Right atrium auricular region (tissue), 2 donors: ENCODE measurements at places on chromosomes 5 and 9.
A peak's percentile ranks its signal among the peaks of the same experiment; 100 is the strongest.

DNA sequence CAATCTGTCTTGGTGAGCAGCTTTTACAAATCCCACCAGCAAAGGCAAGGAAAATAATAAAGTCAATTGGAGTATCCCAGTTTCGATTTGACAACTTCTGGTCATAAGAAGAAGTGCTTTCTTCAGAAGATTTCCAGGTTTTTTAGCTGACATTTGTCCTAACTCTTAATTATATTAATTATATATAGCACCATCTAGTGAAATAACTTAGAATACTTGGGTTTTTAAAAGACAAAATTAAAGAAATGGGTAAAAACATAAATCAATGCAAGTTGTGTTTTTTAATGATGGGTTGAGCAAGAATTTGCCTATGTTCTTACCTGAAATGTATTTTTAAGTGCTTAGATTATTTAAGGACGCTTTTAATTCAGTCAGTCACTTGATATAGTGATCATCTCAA is 421.8 kb downstream of the ACTL7B start:
- H3K4me1 ChIP-seq, result no peaks in the 10 kb centered on the region
- no peak overlapping the region for H3K4me3 ChIP-seq
- no peaks in the 10 kb centered on the region for H3K27me3 ChIP-seq
- no peaks in the 10 kb centered on the region for H3K36me3 ChIP-seq

GRCh38 chr5:51468196-51468595 is 84.9 kb downstream of the ISL1 start:
- H3K27ac ChIP-seq, result no peak overlapping the region
- H3K36me3 ChIP-seq, result no peaks in the 10 kb centered on the region
- DNase-seq, result no peak
- H3K4me3 ChIP-seq, result no peak overlapping the region
- H3K4me1 ChIP-seq, result no peaks in the 10 kb centered on the region

GRCh38 chr5:148805326-148806290 is 20.8 kb upstream of the ADRB2 start:
- no peak for DNase-seq
- peaks cover 37% of the 10 kb centered on the region for H3K4me1 ChIP-seq
- no peak overlapping the region for H3K4me3 ChIP-seq
- H3K36me3 ChIP-seq, result no peaks in the 10 kb centered on the region

DNA sequence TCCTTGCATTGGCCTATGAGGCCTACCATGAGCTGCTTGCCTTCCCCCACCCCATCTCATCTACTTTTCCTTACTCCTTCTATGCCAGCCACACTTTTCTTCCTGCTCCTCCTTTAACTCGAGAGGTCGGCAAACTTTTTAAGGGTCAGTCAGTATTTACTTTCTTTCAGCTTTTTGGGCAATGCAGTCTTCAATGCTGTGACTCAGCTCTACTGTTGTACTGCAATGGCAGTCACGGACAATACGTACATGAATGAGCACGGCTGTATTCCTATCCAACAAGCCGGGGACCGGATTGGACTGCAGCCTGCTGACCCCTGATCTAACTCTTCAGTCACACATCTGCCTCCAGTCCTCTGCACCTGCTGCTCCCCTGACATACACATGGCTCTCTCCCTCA is 602 bp upstream of the ACTL7A start:
- no peaks in the 10 kb centered on the region for H3K36me3 ChIP-seq
- no peak overlapping the region for H3K27ac ChIP-seq
- peaks cover 6% of the 10 kb centered on the region for H3K4me1 ChIP-seq

DNA sequence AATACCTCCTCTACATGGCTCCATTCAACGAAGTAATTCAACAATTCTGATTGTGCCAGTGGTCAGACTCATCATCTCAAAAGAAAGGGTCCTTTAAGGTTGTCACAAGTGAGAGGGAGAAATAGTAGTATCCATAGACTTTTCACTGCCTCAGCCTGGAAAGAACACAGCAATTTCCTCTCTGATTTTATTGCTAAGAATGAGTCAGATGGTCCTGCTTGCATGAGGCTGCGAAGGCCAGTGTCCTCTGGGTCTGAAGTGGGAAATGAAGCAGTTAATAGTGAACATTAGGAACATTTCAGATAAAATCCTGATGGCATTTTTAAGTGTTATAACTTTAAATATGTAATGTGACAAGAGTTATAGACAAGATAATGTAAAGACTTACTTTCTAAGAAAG is 979.0 kb downstream of the EFNA5 start:
- H3K27ac ChIP-seq, result no peak overlapping the region
- H3K4me1 ChIP-seq, result no peaks in the 10 kb centered on the region
- H3K36me3 ChIP-seq, result no peaks in the 10 kb centered on the region
- H3K27me3 ChIP-seq, result no peaks in the 10 kb centered on the region
- no peak overlapping the region for H3K4me3 ChIP-seq
- DNase-seq, result no peak

- H3K36me3 ChIP-seq, result no peaks in the 10 kb centered on the region
- H3K4me1 ChIP-seq, result no peaks in the 10 kb centered on the region
- DNase-seq, result no peak
- H3K4me3 ChIP-seq, result no peak overlapping the region
Observed at GRCh38 chr9:21443849-21444625, 3.8 kb downstream of the IFNA1 start.

DNA sequence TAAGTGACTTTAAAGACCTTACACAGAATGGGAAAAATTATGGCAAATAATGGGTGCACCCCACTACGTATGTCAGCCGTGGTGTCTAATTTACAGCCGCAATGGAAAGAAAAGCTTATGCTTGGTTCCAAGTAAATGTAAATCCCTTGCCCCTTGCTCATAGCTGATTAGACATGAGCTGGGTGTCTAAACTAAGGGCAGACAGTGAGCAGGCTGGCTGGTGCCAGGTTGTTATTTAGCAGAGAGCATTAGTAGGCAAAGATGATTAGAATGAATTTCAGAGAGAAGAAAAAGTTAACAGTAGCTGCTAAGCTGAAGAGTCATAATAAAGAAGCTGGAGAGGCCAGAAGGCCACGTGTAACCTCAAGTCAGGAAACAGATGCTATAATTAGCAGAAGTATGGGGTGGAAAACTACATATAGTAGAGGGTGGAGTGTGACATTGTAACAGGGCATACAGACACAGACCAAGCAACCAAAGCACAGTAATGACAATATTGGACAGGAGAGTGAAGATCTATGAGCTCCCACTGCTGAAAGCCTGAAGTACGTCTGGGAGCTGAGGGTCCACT is 257.7 kb downstream of the MCTP1 start:
- H3K27ac ChIP-seq, result no peak overlapping the region
- H3K36me3 ChIP-seq, result no peaks in the 10 kb centered on the region
- H3K27me3 ChIP-seq, result no peaks in the 10 kb centered on the region
- peaks cover 5% of the 10 kb centered on the region for H3K4me1 ChIP-seq
- DNase-seq, result no peak

- H3K27me3 ChIP-seq, result no peaks in the 10 kb centered on the region
- peak overlapping the region; percentile 77 for H3K4me3 ChIP-seq
- no peak for DNase-seq
- peak overlapping the region; percentile 96 for H3K27ac ChIP-seq
- no peaks in the 10 kb centered on the region for H3K4me1 ChIP-seq
Observed at GRCh38 chr9:129177443-129177790, 644 bp downstream of the IER5L start.

GRCh38 chr9:122265149-122265915 is 650 bp downstream of the MRRF start:
- H3K27me3 ChIP-seq, result no peaks in the 10 kb centered on the region
- H3K36me3 ChIP-seq, result peaks cover 9% of the 10 kb centered on the region
- H3K4me1 ChIP-seq, result peaks cover 42% of the 10 kb centered on the region

DNA sequence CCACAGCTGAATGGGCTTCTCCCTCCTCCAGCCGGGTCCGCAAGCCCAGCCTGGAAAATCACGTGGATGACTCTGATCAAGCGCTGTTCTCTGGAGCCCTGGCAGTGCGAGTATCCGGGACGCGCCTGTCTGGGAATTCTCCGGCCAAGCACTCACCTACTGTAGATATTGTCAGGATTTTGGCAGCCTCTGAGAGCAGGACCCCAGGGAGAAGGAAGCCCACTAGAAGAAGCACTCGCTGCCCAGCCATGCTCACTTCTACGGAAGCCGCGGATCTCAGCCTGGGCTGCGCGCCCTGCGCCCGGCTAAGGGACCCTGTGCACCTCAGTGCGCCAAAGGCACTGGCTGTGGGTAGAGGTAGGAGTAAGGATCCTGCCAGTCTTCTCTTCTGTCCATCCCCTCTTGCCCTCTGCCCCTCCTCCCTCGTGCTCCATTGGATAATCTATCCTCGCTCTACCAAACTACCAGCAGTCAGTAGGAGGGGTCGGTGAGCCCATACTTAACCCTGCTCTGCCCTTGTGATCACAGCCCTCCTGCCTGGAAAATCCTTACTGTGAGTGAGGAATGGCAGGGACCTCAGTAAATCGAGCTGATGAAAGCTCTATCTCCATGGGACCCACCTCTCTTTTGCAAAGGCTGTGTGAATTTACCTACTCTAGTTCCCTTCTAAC is at the start of gene UGT3A2:
UGT3A2 (minus strand) TSS at position 343 of the 671 bp plus-strand sequence; CDS start at position 250, 93 bp downstream.
- no peak within 1 kb of the TSS for H3K27ac ChIP-seq
- H3K27me3 ChIP-seq, result no peaks in the 10 kb centered on the region
- no peaks in the 10 kb centered on the region for H3K4me1 ChIP-seq
- H3K4me3 ChIP-seq, result peak within 1 kb of the TSS; percentile 6

- no peaks in the 10 kb centered on the region for H3K27me3 ChIP-seq
- DNase-seq, result no peak
- no peaks in the 10 kb centered on the region for H3K36me3 ChIP-seq
- H3K27ac ChIP-seq, result no peak overlapping the region
- H3K4me3 ChIP-seq, result no peak overlapping the region
Observed at GRCh38 chr5:137491121-137491520, 8.0 kb downstream of the SPOCK1 start.

- H3K27ac ChIP-seq, result no peak overlapping the region
- no peak for DNase-seq
- no peaks in the 10 kb centered on the region for H3K36me3 ChIP-seq
- H3K4me3 ChIP-seq, result no peak overlapping the region
- no peaks in the 10 kb centered on the region for H3K4me1 ChIP-seq
- no peaks in the 10 kb centered on the region for H3K27me3 ChIP-seq
Observed at GRCh38 chr9:15725953-15726352, 173.1 kb downstream of the CCDC171 start.

GRCh38 chr5:15092801-15093200 is 221.2 kb upstream of the ANKH start:
- no peaks in the 10 kb centered on the region for H3K36me3 ChIP-seq
- H3K4me3 ChIP-seq, result no peak overlapping the region
- H3K4me1 ChIP-seq, result no peaks in the 10 kb centered on the region
- H3K27ac ChIP-seq, result no peak overlapping the region

GRCh38 chr9:83526901-83527300 is 11.3 kb downstream of the FRMD3 start:
- H3K27ac ChIP-seq, result no peak overlapping the region
- no peak overlapping the region for H3K4me3 ChIP-seq
- H3K36me3 ChIP-seq, result no peaks in the 10 kb centered on the region
- no peaks in the 10 kb centered on the region for H3K4me1 ChIP-seq

DNA sequence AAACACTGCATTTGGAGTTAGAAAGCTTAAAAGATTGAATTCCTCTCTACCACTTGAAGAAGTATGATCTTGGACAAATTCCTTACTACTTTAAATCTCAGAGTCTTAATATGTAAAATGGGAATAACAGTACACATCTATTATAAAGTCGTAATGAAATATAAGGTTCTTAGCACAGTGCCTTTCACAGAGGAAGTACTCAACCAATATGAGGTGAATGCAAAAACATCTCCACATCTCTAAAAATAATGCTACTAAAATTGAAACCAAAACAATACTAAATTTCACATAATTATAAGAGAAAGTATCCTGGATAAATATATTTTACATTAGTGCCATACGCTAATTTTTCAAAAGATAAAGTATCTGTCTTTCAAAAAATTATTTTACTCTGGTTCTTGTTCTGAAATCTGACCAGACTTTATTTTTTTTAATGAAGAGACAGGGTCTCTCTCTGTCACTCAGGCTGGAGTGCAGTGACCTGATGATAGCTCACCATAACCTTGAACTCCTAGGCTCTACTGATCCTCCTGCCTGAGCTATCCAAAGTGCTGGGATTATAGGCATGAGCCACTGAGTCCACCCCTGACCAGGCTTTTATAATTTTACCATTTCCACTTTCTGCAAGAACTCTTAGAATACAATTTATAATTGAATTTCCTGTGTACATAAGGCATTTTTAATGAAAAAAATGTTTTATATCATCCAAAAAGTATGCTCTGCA is 21.3 kb upstream of the FNIP1 start:
- H3K4me3 ChIP-seq, result no peak overlapping the region
- H3K4me1 ChIP-seq, result no peaks in the 10 kb centered on the region
- H3K36me3 ChIP-seq, result no peaks in the 10 kb centered on the region
- H3K27ac ChIP-seq, result no peak overlapping the region
- DNase-seq, result no peak
- H3K27me3 ChIP-seq, result no peaks in the 10 kb centered on the region

DNA sequence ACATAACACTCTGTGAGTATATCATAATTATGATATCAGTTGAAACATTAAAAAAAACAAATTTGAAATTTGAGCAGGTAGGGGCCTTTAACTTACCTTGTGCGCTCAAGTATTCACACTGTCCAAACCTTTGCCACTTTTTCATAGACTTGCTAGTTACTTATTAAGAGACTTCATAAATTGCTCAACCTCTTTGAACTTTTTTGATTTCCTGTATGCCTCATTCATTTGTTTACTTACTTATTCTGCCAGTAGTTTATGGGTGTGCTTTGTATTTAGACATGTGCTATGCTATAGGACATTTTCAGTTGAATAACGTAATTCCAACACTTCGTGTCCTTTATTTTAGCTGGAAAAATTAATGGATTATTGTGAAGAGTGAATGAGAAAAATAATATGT is 204.8 kb downstream of the HCN1 start:
- no peaks in the 10 kb centered on the region for H3K27me3 ChIP-seq
- no peak overlapping the region for H3K4me3 ChIP-seq
- no peaks in the 10 kb centered on the region for H3K4me1 ChIP-seq
- H3K27ac ChIP-seq, result no peak overlapping the region
- DNase-seq, result no peak

GRCh38 chr9:92735636-92736562 is 28.7 kb downstream of the BICD2 start:
- H3K36me3 ChIP-seq, result no peaks in the 10 kb centered on the region
- H3K27ac ChIP-seq, result peak overlapping the region; percentile 8
- no peak overlapping the region for H3K4me3 ChIP-seq
- H3K27me3 ChIP-seq, result no peaks in the 10 kb centered on the region

DNA sequence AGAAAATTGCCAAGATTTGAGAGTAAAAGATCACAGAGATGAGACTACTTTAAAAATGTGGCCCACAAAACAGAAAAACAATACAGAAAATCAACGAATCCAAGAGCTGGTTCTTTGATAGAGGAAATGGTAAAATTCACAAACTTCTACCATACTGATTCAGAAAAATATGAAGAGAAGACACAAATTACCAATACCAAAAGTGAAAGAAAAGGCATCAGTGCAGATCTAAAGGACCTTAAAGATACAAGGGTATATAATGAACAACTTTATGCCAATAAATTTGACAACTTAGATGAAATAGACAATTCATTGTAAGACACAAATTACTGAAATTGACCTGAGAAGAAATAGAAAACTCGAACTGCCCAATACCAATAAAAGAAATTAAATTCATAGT is 24.4 kb upstream of the SLC1A1 start:
- DNase-seq, result no peak
- H3K36me3 ChIP-seq, result no peaks in the 10 kb centered on the region
- no peaks in the 10 kb centered on the region for H3K27me3 ChIP-seq
- no peaks in the 10 kb centered on the region for H3K4me1 ChIP-seq
- H3K4me3 ChIP-seq, result no peak overlapping the region
- no peak overlapping the region for H3K27ac ChIP-seq
